ENCODE measurements at places on chromosomes 3 and 15.

DNA sequence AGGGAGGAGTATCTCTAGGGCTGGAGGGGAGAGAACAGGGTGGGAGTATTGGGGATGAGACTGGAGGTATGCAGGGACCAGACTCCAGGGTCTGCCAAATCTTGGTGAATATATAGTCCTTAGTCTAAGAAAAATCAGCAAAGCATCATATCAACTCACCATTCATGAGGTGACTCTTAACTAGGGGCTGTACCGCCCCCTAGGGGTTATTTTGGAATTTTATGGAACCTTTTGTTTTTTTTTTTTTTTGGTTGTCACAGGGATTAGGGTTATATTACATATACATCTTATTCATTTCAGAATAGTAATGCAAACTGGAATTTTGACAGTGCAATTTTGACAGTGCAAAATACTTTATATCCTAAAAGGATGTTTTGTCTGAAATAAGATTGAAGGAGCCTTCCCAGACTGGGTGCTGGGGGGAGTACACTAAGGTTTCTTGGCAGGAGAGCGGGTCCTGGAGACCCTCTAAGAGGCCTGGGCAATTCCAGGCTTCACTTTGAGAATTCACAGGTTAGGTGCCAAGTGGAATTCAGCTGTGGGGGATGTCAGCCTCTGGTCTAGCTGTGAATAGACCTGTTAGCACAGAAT is 7.5 kb downstream of the CMTM7 start:
- DNase-seq: no peak

DNA sequence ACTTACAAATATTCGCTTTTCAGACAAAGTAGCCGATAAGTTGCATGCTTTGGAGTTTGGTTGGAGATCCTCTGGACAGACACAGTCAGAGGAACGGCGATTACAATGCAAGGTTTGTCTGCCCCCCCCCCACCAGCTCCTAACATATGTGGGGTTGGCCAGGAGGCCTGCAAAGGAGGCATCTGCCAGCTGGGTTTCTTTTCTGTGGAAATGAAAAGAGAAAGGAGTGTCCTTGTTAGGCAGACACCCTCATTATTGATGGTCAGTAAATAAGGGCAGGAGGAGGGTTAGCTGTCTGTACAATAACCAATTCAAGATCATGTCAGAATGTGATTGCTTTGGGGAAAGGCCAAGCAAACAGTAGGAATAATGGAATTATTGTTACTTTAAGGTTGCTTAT is 49.1 kb downstream of the TLNRD1 start:
- no peak for DNase-seq

DNA sequence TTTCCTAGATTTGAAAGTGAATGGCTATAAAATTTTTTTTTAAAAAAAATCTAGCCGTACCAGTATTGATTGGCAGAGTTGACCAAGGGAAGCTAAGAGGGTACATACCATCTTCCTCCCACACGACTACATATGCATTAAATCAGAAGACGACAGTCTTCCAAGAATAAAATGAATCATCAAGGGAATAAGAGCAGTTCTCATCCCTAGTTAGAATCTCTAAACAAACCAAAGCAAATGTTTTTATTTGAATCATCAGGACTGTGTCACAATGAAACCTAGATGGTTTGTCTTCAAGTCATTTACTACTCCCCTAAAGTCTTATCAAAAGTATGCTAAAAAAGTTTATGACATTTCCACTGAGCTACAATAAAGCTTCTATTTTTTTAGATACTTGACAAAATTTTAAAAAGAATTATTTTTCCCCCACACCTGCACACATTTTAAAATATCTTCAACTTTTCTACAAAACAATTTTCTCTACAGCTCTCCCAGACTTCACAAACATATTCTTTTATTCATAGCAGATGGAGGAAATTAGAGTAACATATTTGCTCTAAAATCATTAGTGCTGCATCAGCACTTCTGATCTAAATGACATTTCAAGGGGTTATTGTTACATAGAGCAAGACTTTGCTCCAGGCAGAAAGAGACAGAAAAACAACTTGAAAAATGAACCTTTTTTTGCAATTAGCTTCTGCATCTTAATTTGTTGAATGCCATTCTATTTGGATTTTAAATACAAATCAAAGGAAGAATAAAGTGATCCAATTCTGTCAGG is 547.1 kb downstream of the FHIT start:
- no peak for DNase-seq

- DNase-seq: peak; percentile 42
Measured at GRCh38 chr15:83207660-83208366, at the start of gene HDGFL3. Gene HDGFL3, minus strand, starts transcription at chr15:83207823. Its CDS starts 409 bp downstream, at chr15:83207414.

DNA sequence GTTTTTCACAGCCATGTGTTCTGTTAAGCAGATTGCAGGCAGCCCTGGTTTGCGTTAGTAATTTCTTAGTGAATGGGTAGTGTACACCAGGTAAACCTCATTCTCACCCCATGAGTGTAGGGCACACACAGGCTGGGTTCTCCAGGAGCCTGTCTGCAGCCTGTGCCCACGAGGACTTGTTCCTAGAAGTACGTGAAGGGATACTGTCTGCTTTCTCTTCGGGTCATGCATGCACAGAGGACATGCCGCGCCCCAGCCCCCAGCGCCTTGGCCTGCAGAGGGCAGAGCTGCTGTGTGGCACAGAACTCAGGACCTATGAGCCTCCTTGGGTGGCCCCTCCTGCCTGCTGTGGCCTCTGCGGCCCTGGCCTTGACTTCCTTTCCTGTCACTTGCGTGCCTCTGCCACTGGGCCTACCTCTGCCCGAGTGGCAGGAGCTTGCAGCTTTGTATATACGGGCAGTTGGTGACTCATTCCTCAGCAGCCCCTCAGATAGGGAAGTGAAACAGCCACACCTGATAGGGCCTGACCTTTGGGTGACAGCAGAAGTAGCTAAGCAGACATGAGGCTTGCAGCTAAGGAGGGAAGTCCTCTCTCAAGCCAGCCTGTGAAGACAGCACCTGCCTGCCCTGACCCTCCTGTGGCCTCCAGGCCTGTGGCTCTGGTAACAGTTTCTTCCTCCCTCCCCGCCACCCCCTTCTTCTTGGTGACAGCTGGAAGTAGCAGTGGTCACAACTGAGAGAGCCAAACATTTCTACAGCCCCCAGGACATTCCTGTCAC is 19.5 kb downstream of the PPCDC start:
- peak; percentile 85 for DNase-seq

DNA sequence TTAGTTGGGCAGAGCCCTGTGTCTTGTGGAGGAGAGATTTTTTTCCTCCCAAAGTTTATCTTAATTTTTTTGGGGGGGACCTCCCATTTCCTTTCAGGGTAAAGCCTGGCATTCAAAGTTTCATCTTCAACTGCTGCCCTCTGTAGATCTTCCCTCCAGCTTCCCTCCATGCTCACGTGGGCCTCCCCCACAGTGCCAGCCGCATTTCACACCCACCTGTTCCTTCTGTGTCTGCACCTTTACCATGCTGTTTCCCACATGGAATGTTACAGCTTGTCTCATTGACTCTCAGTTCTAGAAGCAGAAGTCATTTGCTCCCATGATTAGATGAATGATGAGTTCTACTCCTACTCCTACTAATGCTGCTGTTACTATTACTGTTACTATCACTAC is 6.5 kb downstream of the CELF6 start:
- no peak for DNase-seq

GRCh38 chr15:35040339-35041255 is 44.5 kb downstream of the NANOGP8 start:
- DNase-seq: no peak

DNA sequence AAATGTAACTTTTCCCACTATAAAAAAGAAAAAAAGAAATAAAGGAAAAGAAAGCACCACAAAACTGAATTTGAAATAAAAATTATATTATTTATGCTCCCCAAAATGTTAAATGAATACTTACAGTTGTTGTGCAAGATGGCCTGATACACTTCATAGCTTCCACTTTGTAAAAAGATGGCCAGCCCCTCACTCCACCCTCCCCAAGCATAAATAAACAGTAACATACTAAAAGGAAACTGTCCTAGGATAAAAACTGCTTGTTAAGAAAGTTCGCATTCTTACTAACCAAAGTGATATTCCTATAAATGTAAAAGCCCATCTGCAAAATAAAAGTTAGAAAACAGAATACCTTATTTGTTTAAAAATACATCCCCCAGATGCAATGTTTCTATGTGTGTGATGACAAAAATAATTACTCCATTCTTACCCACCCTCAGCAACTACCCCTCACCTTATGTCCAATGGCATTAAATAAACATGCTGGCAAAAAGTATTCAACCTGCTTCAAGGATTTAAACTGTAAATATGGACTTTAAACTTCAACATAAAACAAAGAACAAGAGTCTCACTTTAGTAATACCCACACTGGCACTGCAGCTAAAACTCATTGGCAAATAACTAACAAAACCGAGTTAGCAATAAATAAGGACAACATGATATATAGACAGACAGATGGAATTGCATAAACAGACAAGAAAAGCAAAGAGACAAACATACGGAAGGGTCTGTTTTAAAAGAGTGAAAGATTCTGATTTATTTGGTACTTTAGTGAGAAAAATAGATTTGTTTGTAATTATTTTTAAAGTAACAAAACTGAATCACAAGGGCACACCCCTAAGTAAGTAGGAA is 47.7 kb downstream of the ZBTB20 start:
- no peak for DNase-seq

DNA sequence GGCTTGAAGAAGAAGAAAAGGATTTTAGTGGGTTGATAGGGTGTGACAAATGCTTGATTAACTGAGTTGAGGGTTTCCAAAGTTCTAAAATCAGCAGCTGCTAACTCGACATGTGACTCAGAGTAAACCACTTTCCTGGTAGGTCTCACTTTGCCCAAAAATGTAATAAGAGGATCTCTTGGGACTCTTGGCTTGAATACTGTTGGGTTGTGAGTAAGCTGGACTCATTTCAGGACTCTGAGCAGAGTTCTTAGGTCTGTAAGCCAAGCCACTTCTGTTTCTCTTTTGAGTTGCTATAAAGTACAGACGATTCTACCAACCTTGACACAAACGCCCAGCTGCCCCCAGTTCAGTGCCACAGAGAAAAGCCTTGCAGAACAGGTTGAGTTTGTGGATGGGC is 241.1 kb downstream of the ZNF621 start:
- no peak for DNase-seq

DNA sequence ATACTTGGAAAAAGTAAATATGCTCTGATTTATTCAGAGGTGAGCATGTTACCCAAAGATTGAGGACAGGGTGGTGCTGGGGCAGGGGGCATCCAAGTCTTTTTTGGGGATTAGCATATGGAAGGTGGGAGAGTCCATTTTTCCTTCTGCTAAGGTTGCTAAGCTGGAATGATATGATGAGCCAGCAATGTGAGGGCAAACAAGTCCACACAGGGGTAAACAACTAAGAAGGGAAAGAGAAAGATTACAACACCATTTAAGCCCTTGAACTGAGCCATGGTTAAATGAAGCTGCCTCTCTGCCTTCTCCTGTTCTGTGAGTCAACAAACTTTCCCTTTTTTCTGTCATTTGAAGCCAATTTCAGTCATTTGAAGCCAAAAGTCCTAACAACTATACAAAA is 89.0 kb downstream of the RPL22L1 start:
- no peak for DNase-seq

GRCh38 chr3:65833761-65834505 is 204.8 kb downstream of the MAGI1 start:
- DNase-seq: no peak

DNA sequence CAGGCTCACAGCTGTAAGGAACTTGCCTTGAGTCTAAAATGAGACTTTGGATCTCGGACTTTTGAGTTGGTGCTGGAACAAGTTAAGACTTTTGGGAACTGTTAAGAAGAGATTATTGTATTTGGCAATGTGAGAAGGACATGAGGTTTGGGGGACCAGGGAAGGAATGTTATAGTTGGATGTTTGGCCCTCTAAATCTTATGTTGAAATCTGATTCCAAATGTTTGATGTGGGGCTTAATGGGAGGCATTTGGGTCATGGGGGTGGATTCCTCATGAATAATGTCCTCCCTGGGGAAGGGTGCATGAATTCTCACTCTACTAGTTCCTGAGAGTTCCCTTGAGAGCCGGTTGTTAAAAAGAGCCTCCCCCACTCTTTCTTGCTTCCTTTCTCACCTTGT is 18.5 kb upstream of the CHCHD6 start:
- no peak for DNase-seq

- DNase-seq: no peak
Measured at GRCh38 chr3:139456386-139456785, 19.9 kb downstream of the RBP2 start.

DNA sequence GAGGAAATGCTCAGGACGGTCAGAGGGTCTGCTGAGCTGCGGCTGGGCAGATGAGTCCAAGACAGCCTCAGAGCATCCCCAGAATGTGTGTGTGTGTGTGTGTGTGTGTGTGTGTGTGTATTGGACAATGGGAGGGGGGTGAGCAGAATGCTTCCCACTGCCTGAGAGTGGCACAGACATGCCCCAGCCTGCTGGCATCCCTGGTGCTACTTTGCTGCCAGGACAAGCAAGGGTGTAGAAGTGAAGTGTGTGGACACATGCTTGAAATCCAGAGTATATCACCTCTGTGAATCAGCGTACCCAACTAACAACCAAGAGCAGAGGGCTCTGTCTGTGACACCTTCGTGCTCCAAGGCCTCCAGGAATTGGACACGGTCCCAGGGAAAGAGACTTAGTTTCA is 76.3 kb downstream of the SLC9A9 start:
- no peak for DNase-seq

- DNase-seq: no peak
Measured at GRCh38 chr15:91887321-91887720, 33.8 kb downstream of the SLCO3A1 start.
